Activated CD8-positive, alpha-beta memory T cell treated with anti-CD3 and anti-CD28 coated beads, Interleukin-2, amount 10 ng/mL, durations not matched to agents 7 days and 5 days (primary cell): ENCODE measurements at places on chromosomes 2 and 18. TPM values are rescaled to one million over a fixed set of nuclear protein-coding genes. Genes with fewer than 3 reads are reported as not detected.

DNA sequence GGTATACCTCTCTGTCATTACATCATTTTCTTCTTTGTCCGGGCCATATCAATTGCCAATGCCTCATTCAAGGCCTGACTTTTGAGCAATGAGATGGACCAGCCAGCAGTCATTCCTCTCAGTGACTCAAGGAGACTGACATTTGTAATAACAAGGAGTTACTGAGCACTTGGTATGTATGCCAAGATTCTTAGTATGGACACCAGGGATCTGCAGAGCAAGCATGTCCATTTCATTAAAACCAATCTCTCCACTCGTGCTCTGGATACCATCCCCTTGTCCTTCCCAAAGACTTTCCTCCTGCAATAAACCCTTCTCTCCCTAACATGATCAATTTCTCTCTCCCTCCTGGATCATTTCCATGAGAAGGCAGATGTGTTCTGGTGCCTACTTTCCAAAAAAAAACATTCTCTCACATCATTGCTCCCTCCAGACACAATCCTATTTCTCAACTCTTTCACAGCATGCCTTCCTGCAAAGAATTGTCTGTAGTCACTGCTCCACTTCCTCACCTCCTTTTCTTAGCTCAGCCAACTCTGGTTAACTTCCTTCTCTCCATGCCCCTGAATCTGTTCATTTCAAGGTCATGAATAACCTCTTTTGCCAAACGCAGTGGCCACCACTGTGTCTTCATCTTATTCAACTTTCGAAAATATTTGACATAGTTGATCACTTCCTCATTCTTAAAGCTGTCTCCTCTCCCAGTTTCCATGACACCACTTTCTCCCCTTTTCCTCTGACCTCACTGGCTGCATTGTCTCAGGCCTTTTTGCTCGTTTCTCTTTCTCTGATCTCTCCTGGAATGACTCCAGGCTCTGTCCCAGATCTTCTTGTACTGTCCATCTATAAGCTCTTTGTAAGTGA lies 102.8 kb upstream of the CYP1B1 start:
- no peak for DNase-seq

- DNase-seq = no peak
These were observed 222.2 kb downstream of the MYCN start for GRCh38 chr2:16162491-16163040.

DNA sequence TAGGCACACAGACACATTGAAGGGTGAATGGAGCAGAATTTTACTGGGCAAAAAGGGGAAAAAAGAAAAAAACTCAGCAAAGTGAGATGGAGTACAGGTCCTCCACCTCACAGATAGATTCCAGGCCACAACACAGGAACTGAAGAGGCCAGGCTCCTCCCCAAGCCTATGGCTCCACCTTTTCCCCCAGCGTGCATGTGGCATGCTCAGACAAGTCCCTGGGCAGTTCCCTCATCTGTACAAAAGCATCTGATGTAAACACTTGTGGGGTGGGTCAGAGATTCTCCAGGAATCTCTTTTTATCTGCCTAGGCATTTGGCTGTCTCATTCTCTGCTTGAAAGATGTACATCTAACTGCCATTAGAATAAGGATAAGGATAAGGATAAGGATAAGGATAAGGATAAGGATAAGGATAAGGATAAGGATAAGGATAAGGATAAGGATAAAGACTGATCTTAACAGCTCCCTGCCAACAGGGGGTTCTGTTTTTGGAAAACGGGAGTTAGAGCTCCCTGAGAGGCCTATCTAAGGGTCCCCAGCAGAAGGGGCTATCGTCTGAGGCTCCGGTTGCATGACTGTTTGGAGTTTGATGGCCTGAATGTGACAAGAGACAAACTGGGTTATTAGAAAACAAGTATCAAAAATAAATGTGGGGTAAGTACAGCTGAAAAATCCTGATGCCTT lies 17.2 kb upstream of the ASXL3 start:
- DNase-seq = no peak

- no peak for DNase-seq
These were observed 644.4 kb downstream of the ZEB2 start for GRCh38 chr2:143875295-143876233.

GRCh38 chr2:126513033-126513432 lies 142.9 kb upstream of the GYPC start:
- no peak for DNase-seq

DNA sequence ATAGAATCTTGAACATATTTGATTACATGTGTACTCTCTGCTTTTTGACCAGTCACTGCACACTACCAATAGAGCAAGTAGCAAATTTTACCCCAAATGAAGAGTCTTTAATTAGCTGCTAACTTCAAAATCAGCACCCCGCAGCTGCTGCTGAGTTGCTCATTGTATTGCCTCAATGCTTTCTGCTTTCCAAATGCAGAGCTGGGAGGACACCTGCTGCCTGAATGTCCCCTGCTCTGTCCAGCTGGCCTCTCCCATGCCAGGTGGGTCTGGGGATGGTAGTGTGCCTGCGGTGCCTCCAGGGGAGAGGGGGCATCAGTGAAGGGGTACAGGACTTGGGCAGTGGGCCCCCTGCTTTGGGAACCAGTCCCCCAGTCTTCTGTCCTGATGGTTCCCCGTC lies 184.8 kb downstream of the PRKCE start:
- DNase-seq = no peak

- DNase-seq = peak; percentile 51
These were observed 1.7 kb upstream of the LDLRAD4 start for GRCh38 chr18:13216711-13217465.

CNGA3 gene
- total RNA-seq = not detected

- no peak for DNase-seq
These were observed 303.4 kb downstream of the ALK start for GRCh38 chr2:29618024-29618423.
